IPS DF 6.9 (cell line): ENCODE measurements at places on chromosomes 3 and 15.

GRCh38 chr15:57395292-57395691, 19.0 kb downstream of the CGNL1 start:
- DNase-seq: no peak

- DNase-seq: no peak
These were observed 3.5 kb upstream of the PARP16 start for GRCh38 chr15:65290228-65290627.

DNA sequence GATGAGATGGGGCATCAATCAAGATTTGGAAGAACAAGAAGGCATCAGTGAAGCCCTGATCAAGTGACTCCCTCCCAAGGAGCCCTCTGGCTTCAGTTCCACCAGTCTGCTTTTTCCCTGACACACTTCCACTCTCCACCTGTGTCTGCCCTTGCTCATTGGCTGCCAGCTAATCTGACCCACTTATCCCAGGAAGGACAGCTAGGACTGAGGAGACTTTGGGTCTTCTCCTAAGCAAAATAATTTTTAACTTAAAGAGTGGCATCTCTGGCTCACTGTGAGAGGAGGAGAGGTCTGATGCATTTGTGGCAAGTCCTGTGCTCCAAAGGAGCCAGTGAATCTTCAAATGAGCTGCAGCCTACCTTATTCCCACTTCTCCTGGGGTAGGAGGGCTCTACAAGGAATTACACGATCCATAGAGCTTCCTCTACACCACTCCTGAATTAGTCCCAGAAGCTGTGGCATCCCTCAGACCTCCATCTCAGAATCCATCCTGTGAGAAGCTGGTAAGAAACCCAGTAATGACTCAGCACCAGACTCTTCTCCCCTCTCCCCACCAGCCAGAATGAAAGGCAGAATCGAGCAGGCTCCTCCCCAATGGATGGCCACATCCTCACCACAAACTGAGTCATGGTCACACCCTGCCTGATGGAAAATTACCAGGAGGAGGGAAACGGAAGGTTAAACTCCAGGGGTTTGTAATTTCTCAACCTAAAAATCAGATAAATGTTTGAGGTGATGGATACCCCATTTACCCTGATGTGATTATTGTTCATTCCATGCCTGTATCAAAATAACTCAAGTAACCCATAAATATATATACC, 6.3 kb upstream of the PKM start:
- DNase-seq: no peak

DNA sequence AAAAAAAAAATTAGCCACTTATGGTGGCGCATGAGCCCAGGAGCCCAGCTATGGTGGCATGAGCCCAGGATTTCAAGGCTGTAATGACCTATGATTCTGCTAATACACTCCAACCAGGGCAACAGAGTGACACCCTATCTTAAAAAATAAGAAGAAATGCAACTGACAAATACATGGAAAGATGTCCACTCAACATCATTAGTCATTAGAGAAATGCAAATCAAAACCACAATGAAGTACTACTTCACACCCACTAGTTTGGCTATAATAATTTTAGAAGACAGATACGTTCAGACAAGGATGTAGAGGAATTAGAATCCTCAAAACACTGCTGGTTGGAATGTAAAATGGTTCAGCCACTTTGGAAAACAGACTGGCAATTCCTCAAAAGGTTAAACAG, 10.5 kb downstream of the PRKAR2A start:
- no peak for DNase-seq

DNA sequence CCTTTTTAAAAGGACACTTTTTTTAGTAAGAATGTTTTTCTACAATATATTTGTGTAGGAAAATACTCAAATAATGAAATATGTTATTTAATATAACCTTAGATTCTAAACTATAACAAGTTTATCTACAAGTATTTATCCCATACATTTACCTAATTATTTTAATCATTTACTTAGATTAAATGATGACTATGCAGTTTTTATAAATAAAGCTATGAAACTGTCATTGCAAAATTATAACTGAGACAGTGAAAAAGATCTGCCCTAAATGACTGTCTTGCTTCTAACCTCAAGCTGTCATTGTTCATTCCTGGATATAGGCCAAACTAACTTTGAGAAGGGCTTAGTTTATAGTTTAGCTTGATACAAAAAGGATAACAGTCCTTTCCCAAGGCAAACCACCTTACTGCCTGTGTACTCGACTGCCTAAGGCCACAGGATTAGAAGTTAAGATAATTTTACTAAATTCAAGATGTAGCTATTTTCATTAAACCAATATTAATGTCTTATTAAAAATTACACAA, 84.1 kb downstream of the GLDN start:
- DNase-seq: no peak

DNA sequence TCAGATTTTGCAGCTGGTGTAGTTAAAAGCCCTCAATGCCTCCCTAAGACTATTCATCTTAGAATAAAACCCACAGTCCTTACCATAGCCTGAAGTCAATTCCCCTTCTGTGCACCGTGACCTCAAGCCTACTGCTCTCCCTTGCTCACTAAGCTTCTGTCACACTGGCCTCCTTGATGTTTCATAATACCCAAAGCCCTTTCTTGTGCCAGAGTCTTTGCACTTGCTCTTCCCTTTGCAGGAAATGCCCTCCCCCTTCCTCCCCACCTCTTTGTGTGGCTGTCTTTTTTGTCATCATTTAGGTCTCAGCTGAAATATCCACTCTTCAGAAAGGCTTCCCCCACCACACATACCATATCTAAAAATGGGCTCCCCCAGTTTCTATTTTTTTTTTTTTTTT, 4.2 kb upstream of the PLEKHO2 start:
- DNase-seq: no peak

GRCh38 chr15:85726454-85726853, 68.3 kb downstream of the KLHL25 start:
- DNase-seq: no peak

GRCh38 chr3:71307991-71308697, 275.4 kb downstream of the FOXP1 start:
- no peak for DNase-seq

- DNase-seq: no peak
These were observed 519.2 kb downstream of the EPHB1 start for GRCh38 chr3:135314237-135314636.
